ENCODE measurements at places on chromosomes 11 and 22.

- no peak for DNase-seq
These were observed 51.6 kb upstream of the SYN3 start for GRCh38 chr22:33109514-33110430.

- peak; percentile 77 for DNase-seq
These were observed at the start of gene TBCEL for GRCh38 chr11:121023848-121024751. Gene TBCEL, plus strand, starts transcription at chr11:121024102. Its CDS starts 21,589 bp downstream, at chr11:121045691.

DNA sequence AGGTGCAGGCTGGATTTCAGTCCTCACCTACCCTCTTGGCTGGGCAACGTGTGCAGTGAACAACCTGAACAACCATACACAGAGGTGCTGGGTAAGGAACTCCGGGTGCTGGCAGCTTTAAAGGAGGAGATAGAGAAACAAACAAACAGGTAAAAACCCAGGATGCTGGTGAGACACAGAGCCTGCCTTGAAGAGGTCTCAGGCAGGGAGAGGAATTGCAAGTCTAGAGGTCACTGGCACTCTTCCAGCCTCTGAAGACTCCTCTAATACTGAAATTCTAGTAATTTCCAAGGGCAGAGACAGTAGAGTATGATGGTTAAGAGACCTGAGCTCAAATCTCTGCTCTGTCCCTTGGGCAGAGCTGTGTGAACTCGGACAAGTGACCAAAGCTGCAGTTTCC is 192.5 kb downstream of the CEP164 start:
- DNase-seq, result no peak

DNA sequence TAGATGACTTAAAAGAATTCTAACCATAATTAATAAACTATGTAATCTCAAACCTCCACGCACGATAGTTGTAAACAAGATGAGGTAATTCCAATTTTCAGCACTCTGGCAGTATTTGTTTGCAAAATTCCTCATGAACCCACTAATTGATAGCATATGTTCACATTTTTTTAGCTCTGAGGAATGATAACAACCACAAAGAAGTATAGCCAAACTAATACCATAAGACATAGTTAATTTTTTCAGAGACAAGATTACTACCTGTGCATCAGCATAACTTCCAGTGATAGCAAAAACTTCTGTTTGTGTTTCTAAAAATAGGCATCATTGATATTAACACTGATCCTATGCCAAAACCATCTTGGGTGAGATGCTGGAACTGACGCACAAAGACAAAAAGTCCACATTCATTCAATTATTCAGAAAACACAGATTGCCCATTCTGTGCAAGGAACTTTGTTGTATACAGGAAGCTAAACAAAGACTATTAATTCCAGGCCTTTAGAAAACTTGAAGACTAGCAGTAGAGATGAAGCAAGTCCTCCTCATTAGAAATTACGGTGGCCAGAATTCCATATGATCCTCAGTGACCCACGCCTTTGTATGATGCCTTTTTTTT is 57.7 kb downstream of the PDGFD start:
- DNase-seq, result no peak

DNA sequence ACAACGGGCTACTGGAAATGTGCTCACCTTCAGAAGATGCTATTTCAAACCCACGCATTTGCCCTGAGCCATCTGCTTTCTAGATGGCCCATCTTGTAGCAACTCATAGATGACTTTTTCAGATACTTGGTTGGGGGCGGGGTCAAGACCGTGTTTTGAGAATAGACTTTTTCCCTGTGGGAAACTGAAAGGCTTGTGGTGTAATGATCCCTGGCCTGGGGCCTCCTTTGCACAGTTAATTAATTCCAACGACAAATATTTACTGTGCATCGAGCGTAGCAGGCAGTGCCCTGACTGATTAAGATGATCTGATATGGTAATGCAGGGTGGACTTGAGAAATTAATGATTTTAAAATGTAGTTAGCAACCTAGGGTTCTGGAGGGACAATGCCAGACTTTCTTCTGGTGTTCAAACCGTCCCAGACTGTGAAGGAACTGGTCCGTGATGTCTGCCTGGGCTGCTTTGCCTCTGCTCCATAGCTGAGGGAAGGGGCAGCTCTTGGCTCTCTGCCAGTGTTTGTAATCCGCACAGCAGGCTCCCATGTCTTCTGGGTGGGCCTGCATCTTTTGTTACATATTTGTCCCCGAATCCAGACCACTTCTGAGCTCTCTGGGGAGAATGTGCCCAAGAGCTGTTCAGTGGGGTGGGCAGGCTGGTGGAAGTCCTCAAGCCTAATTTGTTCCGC is 84.8 kb downstream of the ADAMTS15 start:
- no peak for DNase-seq

DNA sequence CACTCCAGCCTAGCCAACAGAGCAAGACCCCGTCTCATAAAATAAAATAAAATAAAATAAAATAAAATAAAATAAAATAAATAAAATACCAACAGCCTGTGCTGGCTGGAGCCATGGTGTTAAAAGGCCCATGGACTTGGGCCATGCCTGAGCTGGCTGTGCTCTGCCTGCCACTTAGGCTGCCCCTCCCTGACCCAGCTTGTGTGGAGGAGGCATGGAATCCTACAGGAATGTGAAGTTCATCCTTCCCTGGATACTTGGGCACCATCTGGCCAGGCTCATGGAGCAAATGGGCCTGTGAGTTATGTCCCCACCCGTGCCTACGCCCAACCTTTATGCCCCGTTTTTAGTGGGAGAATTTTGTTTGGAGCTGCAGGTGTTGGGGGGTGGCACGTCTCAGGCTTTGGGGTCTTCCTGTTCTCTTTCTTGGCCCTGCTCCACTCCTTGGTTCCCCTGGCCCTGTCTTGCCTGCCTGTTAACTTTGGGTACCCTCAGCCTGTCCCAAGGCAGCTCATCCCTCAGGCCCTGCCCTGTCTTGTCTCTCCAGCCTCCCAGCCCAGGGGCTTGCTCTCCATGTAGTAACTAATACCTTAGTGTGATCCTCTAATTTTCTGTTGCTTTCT is 51.3 kb downstream of the BCR start:
- DNase-seq, result no peak

- DNase-seq, result no peak
These were observed 41.8 kb downstream of the MMP20 start for GRCh38 chr11:102583141-102583873.

DNA sequence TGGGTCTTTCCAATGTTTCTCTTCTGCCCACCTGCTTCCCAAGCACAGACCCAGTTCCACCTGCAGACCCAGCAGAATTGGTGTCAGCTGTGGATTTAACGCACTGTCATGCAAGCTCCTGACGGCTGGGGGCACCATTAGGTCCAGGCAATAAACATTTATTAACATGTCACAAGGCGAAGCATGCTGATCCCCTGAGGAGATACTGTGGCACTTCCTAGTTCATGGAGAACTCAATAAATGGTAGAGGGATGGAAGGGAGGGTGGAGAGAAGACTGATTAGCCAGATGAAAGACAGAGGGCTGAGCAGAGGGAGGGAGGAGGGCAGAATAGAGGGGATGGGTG is 68.3 kb upstream of the TSPAN18 start:
- peak; percentile 2 for DNase-seq

DNA sequence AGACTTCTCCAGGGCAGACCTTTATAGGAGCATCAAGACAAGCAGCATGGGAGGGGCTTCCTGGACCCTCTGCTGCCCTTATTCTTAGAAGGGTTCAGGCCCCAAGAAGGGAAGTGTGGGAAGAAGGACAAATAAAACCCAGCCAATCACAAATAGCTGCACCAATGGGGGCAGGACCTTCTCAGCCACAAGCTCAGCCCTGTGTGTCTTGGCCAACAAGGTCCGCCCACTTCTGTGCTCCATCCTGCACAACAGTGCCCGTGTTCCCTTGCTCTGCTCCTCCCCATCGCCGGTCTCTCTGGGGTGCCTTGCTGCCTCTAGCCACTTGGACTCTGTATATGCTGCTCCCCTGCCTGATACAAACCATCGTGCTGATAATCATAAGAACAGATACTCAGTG is 86.1 kb downstream of the NAT10 start:
- peak; percentile 17 for DNase-seq

GRCh38 chr11:59040607-59041006 is 45.5 kb upstream of the GLYATL1B start:
- no peak for DNase-seq

DNA sequence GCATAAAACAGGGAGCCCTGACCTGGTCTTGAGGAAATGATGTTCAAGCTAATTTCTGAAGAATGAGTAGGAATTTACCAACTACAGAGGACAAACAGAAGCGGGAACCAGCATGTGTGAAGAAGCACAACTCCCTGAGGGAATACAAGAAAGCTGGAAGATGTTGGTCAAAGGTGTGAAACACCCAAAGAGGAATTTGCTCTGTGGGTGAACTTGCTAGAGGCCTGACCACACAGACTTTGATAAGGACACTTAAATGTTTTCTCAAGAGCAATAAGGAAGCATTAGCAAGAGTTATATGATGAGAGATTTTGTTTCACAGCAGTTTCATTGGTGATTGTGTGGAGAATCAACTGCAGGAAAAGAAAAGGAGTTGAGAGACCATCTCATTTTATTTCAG is 17.6 kb downstream of the SLC5A12 start:
- DNase-seq, result no peak

DNA sequence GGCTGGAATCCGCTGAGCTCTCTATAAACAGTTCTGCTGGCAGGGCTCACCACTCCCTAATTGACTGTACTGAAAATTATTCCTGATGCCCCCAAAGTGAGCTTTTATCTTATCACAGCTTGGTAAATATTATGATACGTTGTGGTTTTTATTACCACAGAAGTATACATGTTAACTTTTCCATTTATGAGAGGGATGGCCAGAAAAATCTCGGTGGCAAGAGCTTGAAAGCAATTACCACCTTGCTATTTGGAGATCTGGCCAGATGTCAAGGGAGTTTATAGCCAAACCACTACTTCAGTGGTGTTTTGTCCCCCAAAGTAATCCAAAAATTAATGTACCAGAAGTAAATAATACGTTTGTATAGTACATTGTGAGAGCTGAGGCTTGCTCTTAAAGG is 75.4 kb upstream of the RCN1 start:
- no peak for DNase-seq

DNA sequence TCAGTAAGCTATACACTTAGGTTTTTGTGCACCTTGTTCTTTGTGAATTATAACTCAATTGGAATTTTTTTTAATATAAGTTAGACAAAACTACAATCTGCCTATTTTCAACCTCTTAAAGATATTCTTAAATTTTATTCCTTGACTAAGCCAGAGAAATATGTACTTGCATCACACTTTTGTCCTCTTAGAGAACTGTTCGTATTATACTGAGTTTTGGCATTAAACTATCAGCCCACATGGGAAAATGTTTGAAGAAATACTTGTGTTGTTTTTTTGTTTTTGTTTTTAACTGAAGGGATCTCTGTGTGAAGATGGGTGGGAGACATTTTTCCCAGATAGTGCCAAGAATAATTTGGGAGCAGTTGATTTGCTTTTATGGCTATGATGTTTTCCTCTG is 25.3 kb downstream of the CEP295 start:
- DNase-seq, result no peak

DNA sequence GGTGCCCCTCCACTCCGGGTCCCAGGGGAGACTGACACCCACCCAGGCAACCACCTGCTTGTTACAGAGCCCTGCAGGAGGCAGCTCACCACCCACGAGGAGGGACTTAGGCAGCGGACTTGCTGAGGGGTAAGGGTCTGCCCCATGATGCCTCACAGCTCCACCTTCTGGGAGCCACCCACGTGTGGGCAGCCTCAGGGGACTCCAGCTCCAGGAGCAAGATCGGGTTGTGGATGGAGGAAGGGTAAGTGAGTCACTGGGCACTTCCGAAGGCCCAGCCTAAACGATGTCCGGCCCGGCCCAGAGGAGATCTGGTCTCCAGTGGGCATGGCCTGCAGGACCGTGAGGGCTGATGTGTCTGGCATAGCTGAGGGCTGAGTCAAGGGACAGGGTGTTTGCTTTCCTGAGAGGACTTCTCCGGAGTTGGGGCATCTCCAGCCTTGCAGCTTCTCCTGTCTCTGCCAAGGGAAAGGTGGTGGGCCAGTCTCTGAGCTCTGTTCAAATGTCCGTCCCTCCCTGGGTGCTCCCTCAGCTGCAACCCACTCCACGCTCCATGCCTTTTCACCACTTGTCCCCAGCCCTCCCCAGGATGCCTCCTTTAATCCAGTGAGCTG is 32.3 kb upstream of the P2RY2 start:
- no peak for DNase-seq

GRCh38 chr11:44036811-44037657 is 10.7 kb upstream of the ACCSL start:
- DNase-seq, result peak; percentile 27

GRCh38 chr11:132028380-132029240 is 658.2 kb downstream of the NTM start:
- DNase-seq, result peak; percentile 21

GRCh38 chr11:15967166-15967565 is 389.2 kb downstream of the SOX6 start:
- no peak for DNase-seq

DNA sequence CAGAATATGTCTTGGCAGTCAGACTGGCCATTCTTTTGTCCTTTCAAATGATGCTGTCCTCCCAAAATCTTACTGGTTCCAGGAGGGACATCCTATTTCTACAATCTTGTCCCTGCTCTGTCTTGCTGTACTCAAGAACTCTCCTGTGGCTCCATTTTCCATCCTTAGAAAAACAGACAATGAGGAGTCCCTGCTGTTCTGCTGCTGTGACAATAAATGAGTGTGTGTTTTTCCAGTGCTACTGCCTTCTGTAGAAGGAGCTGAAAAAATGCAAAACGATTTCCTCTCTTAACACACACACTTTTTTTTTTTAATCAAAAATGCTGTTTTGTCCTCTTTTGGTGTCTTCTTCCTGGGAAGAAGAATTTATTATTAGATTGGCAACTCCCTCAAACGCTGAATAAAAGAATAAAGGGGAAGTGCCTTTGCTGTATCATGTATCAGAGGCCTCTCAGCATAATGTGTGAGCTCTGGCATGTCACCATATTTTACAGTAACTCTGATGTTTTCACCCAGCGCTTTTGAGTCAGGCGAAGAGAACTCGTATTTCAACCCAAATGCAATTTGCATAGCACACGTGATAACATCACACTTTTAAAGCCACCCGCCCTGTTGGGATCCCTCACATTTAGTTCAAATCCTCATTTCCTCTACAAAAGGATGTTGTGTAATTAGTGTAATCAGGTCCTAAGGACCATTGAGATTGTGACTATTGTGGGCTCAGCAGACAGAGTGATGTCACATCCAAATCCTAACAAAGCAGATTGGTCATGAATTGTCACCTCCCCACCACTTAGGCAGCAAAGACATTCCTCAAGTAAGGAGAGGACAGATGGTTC is 496.0 kb upstream of the LARGE1 start:
- no peak for DNase-seq

GRCh38 chr11:69981119-69981784 is 96.9 kb upstream of the ANO1 start:
- DNase-seq, result no peak

- DNase-seq, result no peak
These were observed at the start of gene CRYAB for GRCh38 chr11:111911563-111912401. Gene CRYAB, minus strand, starts transcription at chr11:111911770. Its CDS starts 46 bp downstream, at chr11:111911724.

DNA sequence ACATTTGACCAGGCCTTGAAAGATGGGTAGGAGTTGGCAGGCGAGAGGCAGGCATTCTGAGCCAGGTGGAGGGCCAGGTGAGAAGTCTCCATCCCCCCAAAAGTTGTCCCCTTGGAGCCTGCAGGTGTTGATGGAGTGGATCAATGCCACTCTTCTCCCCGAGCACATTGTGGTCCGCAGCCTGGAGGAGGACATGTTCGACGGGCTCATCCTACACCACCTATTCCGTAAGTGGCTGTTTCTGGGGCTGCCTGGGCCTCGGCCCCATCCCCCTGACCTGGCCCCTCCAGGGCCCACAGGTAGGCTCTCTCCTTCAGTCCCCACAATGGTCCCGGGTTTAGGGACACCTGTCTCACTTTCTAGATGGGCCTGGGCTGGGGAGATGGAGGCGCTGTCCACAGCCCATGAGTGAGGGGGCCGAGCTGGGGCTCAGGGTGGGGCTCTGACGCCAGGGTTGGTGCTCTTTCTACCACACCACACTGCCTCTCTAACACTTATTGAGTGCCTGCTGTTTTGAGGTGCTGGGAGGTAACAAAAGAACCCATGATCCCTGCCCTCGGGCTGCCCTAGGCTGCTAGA is 7.0 kb downstream of the PARVG start:
- DNase-seq, result no peak
